GM19239 (cell line): ENCODE measurements at places on chromosomes 4 and X.

DNA sequence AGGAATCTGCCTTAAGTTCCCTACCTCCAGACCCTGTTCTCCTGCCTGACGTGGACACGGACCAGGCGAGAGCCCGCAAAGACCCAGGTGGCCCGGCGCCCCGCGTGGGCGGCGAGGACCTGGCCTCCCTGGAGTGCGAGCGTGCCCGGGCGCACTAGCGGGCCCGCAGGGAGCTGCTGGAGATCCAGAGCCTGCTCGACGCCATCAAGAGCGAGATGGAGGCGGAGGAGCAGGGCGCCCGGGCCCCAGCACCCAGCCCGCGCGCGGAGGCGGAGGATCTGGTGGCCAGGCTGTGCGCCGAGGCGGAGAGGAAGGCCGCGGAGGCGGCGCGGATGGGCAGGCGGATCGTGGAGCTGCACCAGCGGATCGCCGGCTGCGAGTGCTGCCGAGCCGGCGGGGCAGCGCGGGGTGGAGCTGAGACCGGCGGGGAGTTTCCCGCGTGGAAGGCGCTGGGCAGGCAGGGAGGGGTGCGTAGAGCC is 18.2 kb downstream of the MRFAP1 start:
- no peak for DNase-seq

DNA sequence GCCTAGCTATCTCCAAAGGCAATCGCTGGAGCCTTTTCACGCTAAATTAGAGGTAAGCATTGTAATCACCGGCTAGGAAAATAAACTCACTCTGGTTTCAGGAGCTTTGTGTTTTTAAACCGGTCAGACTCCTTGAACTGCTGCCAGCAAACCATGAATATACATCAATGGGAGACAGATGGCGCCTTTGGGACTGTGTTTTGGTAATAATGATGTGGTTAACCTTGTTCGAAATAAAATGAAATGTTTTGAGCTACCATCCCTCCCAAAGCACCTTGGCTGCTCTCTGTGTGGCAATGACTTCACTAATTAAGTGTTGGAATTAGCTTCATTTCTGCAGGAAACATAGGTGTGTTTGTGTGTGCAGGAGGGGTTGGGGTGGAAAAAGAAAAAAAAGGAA is 65.3 kb downstream of the CLNK start:
- no peak for DNase-seq

DNA sequence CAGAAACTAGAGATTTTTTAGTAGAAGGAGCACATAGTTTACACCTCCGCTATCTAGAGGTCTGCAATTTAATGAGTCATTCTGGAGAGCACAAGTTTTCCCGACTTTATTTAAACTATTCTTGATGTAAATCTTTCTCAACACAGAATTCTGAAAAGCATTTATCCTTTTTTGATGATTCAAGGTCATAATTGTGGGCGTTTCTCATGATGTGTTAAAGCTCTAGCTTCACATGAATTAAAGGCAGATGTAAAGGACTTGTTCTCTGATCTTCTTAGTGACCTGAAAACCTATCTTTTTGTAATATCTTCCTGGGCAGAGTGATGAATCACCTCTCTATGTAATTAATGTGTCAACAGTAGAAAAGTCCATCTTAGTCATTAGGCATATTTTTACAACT is 128.8 kb downstream of the COMMD8 start:
- DNase-seq, result no peak

DNA sequence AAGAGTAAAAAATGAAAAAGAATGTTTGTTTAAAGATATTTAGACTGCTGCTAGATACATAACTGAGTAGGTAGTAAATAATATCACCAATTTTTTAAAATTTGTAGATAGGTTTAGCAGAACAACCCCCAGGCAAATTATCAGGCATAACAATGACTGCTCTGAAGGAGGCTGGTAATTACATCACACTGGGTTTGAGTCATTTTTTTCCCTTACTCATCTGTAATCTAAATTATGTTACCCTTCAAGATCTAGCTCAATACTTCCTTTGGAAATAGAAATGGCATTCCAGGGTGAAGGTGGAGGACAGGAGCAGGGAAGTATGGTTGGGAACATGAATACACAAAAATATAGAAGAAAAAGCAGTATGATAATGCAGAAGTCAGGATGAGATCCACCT is 431.6 kb upstream of the MAOA start:
- DNase-seq, result no peak

DNA sequence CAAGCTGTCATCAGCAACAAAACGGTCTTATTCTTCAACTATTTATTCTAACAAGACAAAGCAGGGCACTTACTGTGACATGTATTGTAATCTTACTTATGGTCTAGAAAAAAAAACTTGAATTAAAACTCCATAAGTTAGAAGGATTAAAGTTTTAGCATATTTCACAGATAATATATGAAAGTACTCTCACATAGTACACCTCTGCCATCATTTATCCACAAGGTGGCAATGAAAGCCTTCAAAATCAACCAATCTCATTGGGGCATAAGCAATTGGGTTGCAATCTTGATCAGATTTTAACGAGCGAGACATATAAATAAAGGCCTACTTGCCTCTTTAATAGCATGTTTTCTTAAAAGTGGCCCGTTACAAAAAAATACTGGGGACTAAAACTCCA is 1382.9 kb downstream of the FAM133A start:
- no peak for DNase-seq

DNA sequence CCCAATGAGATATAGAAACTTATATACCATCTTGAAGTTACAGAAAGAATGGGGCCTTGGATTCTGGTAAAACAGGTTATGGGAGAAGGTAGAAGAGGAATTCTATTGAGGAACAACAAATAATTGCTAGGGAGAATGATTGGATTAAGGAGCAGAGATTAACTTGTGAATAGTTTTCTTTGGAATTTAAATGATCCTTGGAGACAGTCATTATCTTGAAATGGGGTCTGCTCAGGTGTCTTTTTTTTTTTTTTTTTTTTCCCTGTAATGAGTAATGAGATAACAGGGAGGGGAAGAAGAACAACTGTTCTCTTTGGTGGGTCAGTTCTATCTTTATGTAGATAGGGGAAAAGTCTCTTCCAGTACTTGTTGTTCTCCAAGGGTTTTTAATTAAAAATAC is 1406.0 kb downstream of the RPA4 start:
- no peak for DNase-seq
